Cardiac fibroblast (primary cell): ENCODE measurements at places on chromosomes 2 and 18.

DNA sequence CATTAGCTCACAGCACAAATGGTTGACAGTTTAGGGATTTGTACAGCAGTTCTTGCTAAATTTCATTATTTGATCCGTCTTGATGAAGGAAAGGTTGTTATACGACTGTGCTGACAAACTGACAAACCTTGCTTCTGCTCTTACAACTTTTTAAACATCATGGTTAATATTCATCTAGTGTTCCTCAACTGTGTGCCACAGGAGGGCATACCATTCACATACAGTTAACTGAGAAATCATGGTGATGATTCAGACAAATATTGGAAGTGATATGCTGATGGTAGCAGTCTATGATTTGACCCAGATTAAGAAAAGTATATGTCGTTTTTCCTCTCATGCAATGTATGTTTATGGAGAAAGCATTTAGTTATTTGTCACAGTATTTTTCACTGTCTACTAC lies 129.8 kb upstream of the FSIP2 start:
- DNase-seq, result peak; percentile 1

GRCh38 chr18:10530002-10530401 lies 4.2 kb downstream of the NAPG start:
- no peak for DNase-seq

- peak; percentile 74 for DNase-seq
Observed at GRCh38 chr2:160411167-160411566, 82.4 kb downstream of the RBMS1 start.

- DNase-seq, result peak; percentile 64
Observed at GRCh38 chr2:39837856-39838453, 58.9 kb upstream of the THUMPD2 start.

GRCh38 chr2:55636831-55637230 lies 19.4 kb upstream of the PPP4R3B start:
- DNase-seq, result no peak

- no peak for DNase-seq
Observed at GRCh38 chr2:135689679-135690078, 52.0 kb upstream of the UBXN4 start.

DNA sequence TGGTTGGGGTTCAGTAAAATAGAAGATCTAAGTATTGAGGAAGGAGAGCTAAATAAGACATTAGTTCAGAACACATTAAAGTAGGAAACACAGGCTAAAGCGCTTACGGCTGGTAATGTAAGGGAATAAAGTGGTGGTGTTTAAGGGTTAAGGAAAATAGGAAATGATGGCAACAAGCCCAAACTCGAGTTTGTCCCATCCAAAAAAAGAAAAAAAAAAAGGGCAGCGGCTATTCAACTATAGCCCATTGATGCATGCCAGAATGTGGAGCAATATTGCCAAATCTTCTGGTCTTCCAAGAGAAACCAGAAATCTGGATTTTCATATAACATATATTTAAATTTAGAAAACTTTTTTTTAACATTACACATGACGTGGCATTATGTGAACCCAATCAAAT lies 161.0 kb downstream of the ARHGAP15 start:
- no peak for DNase-seq

DNA sequence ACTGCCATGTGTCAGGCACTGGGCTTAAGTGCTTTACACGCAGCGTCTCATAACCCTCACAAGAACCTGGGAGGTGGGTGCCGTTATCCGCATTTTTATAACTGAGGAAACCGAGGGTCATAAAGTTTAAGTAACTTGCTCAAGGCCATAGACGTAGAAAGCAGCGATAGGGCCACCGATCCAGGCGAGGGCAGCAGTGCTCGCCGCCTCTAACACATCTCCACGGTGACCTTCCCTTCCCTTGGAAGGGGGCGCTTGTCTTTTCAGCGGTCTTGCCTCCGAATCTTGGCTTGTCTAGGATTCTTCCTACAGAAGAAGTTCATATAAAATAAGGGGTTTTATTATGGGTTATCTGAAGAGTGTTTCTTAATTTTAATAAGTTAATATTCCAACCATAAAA lies 186.6 kb downstream of the GBX2 start:
- no peak for DNase-seq

DNA sequence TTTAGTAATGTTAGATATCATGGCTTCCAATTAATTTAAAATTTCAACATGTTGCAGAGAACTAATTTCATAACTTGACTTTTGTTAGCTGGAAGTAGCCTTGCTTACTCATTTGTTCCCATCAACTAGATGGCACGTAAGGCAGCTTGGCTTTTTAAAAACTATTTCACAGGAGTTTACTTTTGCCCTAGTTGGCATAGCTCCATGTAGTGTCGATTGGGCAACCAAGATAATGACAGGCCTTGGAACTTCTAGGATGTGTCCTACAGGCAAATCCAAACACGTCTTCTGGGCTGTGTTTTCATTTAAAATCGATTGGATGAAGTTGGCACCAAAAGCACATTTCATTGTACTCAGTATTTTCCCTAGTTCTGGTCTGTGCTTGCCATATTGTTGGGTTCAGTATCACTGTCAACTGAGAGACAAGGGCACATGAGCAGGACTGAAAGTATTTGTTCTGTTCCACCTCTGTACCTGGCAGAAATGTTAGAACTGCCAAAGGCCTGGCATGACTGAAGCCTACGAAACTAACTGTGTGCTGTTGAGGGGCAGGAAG lies 29.4 kb downstream of the HADHB start:
- DNase-seq, result peak; percentile 98

- DNase-seq, result no peak
Observed at GRCh38 chr18:60500960-60501359, 128.4 kb upstream of the MC4R start.

GRCh38 chr2:29189052-29189451 lies 73.8 kb downstream of the CLIP4 start:
- DNase-seq, result no peak

DNA sequence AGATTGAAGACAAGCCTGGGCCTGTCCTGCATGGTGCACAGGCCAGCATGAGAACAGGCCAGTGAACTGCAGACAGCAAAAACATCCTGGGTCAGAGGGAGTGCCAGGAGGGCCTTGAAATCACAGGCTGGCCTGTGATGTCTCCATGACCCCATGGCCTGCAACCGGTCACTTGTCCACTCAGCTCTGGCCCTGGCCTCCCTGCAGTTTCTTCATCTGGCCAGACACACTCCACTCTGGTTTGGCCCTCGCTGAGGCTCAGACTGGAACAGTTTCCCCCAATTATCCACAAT lies 12.6 kb downstream of the CYRIA start:
- no peak for DNase-seq

GRCh38 chr2:239190361-239190760 lies 210.5 kb downstream of the HDAC4 start:
- DNase-seq, result no peak

DNA sequence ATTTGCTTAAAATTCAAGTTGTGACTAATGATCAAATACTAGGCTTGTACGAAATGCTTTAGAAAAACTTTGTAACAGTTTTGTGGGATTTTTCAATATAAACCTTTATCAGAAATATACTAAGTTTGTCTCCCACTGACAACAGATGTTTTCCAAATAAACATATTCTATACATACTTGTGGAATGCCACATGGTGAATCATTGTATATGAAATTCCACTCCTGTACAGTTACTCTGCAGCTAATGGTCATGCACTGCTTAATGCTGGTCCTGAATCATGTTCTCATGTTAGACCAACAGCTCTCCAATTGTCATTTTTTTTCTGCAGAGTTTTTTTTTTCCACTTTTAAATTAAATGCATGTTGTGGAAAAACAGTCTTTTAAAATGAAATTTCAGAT lies 90.1 kb downstream of the DPP4 start:
- DNase-seq, result peak; percentile 8

- no peak for DNase-seq
Observed at GRCh38 chr2:3365219-3365618, 12.4 kb downstream of the EIPR1 start.

DNA sequence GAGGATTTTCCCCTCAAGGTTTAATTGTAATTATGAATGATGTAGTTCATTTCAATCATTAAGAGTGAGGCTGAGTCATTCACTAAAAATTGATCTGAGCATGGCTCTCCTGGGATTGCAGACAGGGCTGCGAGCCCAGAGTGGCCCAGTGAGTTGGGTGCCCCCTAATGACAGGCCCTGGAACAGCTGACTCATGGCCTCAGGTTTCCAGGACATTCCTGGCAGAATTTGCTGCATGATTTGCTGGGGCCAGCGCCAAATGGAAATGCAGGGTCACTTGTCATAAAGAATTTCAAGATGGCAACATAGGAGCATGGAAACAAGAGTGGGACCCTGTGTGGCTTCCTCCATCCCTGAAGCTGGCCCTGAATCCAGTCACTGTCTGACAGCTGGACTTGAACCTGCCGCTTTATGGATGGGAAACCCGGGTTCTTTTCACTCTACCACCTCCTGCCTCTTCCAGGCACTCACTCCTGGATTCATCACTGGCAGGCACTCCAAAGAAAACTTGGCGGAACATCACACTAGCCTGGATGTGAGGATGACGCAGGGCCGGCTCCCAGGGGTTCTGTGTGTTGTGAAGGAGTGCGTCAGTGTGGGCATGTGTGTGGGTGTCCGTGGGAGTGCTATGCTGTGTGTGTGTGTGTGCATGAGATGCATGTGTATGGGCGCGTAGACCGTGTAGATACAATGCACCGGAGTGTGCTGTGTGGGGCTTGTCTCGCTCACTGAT lies 15.2 kb downstream of the OTOF start:
- peak; percentile 56 for DNase-seq

DNA sequence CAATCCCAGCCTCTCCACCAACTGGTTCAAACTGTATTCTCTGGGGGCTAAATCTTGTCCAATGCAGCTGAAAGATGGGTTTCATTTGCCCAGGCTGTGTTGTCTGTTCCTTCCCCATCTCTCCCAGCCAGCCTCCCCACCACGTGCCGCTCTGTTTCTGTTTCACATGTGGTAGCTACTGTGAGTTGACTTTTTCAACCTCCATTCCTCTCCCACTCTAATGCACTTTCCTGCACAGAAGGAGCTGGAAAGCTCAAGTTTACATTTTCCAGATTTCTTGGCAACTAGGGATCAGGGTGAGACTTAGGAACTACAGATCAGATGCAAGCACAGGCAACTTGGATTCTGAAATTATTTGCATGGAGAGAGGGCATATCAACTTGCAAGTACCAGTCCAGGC lies 19.0 kb upstream of the NPAS2 start:
- no peak for DNase-seq

DNA sequence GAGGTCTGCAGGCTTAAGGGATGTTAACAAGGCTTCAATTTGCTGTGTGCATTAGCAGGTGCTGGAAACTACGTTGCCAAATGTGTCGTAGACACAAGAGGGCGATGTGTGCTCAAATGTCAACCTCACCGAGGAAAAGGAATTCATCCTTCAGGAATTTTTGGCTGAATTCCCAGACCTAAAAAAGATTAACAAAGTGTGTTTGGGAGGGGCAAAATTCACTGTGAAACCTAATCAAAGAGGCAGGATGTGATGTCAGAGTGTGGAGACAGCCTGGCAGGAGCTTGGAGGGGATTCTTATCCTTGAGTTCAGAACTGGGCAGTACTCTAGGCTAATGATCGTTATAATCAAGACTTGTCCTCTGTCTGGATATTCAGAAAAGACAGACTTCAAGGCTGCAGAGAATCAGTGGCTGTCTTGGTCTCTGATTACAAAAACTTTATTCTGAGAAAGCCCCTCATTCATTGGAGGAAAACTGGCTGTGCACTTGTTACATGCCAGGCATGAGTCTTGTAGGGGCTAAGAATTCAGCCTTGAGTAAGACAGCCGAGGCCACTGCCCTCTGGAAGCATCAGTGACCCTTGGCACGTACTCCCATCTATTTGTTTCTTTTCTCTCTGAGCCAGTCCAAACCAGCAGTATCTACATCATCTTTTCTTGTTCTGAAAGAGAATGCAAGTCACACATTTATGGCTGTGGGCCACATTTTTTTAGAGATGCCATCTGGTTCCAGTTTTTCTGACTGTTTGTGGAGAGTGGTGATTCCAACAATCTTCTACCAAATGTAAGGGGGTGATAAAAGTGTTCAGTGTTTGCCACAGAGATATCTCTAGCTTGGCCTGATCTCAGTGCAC lies 18.7 kb upstream of the SCYGR1 start:
- peak; percentile 99 for DNase-seq

GRCh38 chr2:153557211-153557610 lies 78.6 kb upstream of the RPRM start:
- no peak for DNase-seq

GRCh38 chr18:37019157-37019827 lies 190.4 kb downstream of the KIAA1328 start:
- peak; percentile 10 for DNase-seq

GRCh38 chr2:73862987-73863386 lies 29.8 kb upstream of the ACTG2 start:
- DNase-seq, result no peak

DNA sequence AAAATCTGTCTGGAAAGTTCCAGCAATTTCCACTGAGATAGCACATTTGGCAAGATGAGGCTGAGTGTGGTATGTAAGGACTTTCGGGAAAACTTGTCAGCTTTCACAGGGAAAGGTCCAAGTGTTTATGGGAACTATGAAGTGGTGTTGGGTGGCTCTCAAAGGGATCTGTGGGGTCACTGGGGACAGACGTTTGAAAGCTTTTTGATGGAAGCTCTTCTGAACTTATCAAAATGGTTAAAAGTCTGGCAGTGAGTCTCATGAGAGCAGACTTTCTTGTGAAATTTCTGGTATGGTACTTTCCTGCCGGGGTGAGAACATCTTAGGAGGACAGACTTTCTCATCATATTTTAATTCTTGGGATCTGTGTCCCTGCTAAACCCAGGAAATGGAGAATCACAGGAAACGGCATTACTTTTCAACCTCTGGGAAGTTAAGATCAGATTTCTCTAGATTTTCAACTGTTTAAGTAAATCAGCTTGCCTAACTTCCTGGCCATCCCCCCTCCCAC lies 546.3 kb upstream of the ZEB2 start:
- DNase-seq, result peak; percentile 80

DNA sequence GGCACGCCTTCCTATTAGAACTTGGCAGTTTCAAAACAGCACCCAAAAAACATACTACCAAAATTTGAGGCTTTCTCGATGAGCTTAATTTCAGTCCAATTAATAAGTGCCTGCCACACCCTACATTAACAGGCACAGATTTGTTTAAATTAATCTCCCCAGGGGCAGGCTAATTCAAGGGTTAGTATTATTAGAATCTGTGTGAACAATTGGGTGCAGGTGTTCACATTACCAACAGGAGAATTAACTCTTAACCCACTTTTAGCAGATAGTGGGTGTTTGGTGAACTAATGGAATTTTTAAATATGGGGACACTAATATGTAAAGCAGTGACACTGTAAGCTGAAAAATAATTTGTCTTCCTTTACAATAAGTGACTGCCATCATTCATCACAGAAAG lies 4.1 kb downstream of the MBD2 start:
- no peak for DNase-seq
